BJ (cell line): ENCODE measurements at places on chromosomes 7 and 10. TPM values are rescaled to one million over a fixed set of nuclear protein-coding genes. Genes with fewer than 3 reads are reported as not detected.
A peak's percentile ranks its signal among the peaks of the same experiment; 100 is the strongest.

Gene COL28A1
- 0.04 and 0.11 TPM in 2 replicates for polyA plus RNA-seq

DNA sequence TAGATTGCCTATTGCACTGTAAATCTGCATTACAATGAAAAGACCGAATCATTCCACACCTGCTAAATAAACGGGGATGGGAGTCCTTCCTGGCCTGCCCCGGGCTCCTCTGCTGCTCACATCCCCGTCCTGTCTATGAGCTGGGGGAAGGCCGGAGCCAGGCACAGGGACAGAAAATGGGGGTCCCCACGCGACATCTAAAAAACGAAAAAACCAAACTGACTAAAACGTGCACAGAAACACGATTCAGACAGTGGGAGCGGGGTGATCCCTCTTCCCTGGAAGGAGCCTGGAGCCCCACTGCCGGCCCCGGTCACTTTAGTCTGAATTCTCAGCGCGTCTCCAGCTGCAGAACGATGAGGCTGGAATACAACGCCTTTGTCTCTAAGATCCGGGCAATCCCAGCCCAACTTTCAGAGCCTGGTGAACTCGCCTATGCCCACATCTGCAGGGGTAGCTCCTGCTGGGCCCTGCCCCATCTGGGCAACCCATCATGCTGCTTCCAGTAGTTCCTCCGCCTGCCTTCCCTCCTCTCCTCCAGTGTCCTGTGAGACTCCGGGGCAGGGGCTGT is 78.0 kb downstream of the ADARB2 start:
- no peak for DNase-seq

Gene PILRA
- 0.27 and 0.49 TPM in 2 replicates for polyA plus RNA-seq

Gene GRK5
- polyA plus RNA-seq = 14.7 and 20.8 TPM in 2 replicates

DNA sequence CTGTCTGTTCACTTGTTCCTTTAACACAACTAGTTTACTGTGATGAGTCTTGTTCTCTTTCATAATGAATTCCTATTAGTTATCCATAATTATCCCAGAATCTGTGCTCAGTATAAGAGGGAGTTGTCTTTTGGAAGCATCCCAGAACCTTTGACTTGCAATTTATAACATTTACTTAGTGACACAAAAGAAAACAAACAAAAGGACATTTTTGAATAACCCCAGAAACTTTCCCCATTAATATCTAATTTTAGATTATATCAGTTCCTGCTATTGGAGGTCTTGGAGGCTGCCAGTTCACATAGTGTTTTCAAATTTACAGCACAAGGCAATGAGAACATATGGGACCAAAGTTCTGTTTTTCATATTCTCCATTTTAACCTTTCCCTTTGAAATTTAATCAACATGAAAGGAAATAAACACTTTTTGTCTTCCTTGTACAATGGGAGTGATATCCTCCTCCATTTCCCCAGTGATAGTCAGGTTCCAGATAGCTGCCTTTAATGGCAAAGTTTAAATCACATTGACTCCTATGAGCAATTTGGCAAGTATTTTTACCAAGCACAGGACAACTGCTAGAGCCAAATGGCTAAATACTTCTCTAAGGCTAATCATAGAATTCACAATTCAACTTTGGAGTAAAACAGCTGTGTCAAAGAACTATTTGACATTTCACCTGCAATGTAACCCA is 37.1 kb upstream of the GNAT3 start:
- DNase-seq = no peak

- no peak for DNase-seq
Observed at GRCh38 chr7:39565538-39565937, 666 bp upstream of the YAE1 start.

Gene IL6
- polyA plus RNA-seq = 25.7 and 31.0 TPM in 2 replicates

- DNase-seq = no peak
Observed at GRCh38 chr7:25823571-25823970, 328.4 kb upstream of the NFE2L3 start.

Gene KLF14
- not detected in 2 replicates for polyA plus RNA-seq

DNA sequence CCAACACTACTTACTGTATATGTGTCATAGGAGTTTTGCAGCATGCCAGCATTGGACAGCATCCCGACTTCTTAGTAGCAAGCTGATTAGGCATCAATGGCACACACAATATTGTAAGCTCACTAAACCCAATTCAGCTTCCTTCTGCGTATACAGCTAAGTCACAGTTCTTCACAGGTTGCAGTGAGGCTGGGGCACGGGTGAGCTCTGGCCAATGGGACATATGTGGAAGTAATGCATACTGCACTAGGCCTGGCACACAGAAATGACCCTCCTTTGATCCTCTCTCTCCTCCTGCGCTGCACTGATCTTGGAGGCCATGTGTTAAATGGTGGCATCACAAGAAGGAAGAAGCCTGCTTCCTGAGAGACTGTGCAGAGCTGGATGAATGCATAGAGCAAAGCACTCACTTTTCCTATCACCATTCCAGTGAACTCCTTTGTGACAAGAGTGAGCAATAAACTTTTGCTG is 11.9 kb downstream of the RAB11FIP2 start:
- no peak for DNase-seq

- peak; percentile 46 for DNase-seq
Observed at GRCh38 chr10:118423800-118424442, 81.8 kb upstream of the FAM204A start.

Gene SLC16A9
- 0.05 TPM in 2 replicates for polyA plus RNA-seq
